ENCODE measurements at places on chromosomes 4 and X. TPM values are rescaled to one million over a fixed set of nuclear protein-coding genes. Genes with fewer than 3 reads are reported as not detected.

FAM149A gene
- 37.8 TPM for total RNA-seq

SORBS2 gene
- total RNA-seq = 3.7 TPM

CHRDL1 gene
- total RNA-seq = 29.3 TPM

PRSS12 gene
- 0.65 TPM for total RNA-seq

SLC38A5 gene
- 75.9 TPM for total RNA-seq

MAGEB6 gene
- not detected for total RNA-seq

SSX1 gene
- not detected for total RNA-seq

GPR34 gene
- not detected for total RNA-seq

NOX1 gene
- not detected for total RNA-seq

PCDH10 gene
- total RNA-seq = 0.81 TPM

CTAG1A gene
- not detected for total RNA-seq

KCNE5 gene
- not detected for total RNA-seq

VEGFD gene
- total RNA-seq = not detected

NHS gene
- 7.7 TPM for total RNA-seq

COX7B2 gene
- total RNA-seq = not detected

TMSB15C gene
- 2.5 TPM for total RNA-seq

KLB gene
- total RNA-seq = not detected

STATH gene
- not detected for total RNA-seq

DKK2 gene
- 0.76 TPM for total RNA-seq

SSX3 gene
- not detected for total RNA-seq

SPARCL1 gene
- total RNA-seq = not detected

SLC6A14 gene
- total RNA-seq = not detected

EREG gene
- total RNA-seq = 2.0 TPM

SSX2 gene
- not detected for total RNA-seq

TEX13C gene
- not detected for total RNA-seq

PDK3 gene
- total RNA-seq = 7.3 TPM

CENPVL1 gene
- total RNA-seq = not detected

MAGEA11 gene
- not detected for total RNA-seq

STBD1 gene
- total RNA-seq = 3.4 TPM

PRRG3 gene
- total RNA-seq = not detected

PAGE2 gene
- total RNA-seq = not detected

SERPINA7 gene
- total RNA-seq = not detected

PHKA1 gene
- total RNA-seq = 4.9 TPM

GLRA3 gene
- total RNA-seq = not detected

GRIA3 gene
- total RNA-seq = 1.3 TPM

LINC00632 gene
- 6.4 TPM for total RNA-seq

PAK3 gene
- 2.0 TPM for total RNA-seq

BEX3 gene
- total RNA-seq = 138 TPM

FGF5 gene
- total RNA-seq = 3.5 TPM

ADH4 gene
- not detected for total RNA-seq

SPOCK3 gene
- 0.98 TPM for total RNA-seq

DMD gene
- total RNA-seq = 12.9 TPM

TAB3 gene
- 6.7 TPM for total RNA-seq

POU3F4 gene
- total RNA-seq = not detected

VCX2 gene
- total RNA-seq = not detected

LRRC66 gene
- total RNA-seq = 0.13 TPM

RPS6KA6 gene
- total RNA-seq = 1.3 TPM

CSAG2 gene
- not detected for total RNA-seq

CT45A1 gene
- not detected for total RNA-seq

Data from mesangial cell (primary cell).